ENCODE measurements at places on chromosomes 4 and X. TPM values are rescaled to one million over a fixed set of nuclear protein-coding genes. Genes with fewer than 3 reads are reported as not detected.

The ARHGAP36 gene
- total RNA-seq, result under 0.01 TPM

The TMEM187 gene
- total RNA-seq, result 15.6 TPM

The FAM90A26 gene
- not detected for total RNA-seq

The ADRA2C gene
- 0.54 TPM for total RNA-seq

The ADGRA3 gene
- total RNA-seq, result 13.7 TPM

The NPNT gene
- total RNA-seq, result not detected

The F9 gene
- not detected for total RNA-seq

The MAGEB10 gene
- total RNA-seq, result not detected

The MAGED2 gene
- 109 TPM for total RNA-seq

The PDE6B gene
- 36.4 TPM for total RNA-seq

The PNCK gene
- not detected for total RNA-seq

The ARHGAP24 gene
- 0.27 TPM for total RNA-seq

The POF1B gene
- not detected for total RNA-seq
